Left lung (tissue), 14 donors: ENCODE measurements at places on chromosomes 3 and 15. TPM values are rescaled to one million over a fixed set of nuclear protein-coding genes. Genes with fewer than 3 reads are reported as not detected.

GRCh38 chr3:112925560-112925959 is 49.3 kb downstream of the CD200R1 start:
- no peak for DNase-seq

DNA sequence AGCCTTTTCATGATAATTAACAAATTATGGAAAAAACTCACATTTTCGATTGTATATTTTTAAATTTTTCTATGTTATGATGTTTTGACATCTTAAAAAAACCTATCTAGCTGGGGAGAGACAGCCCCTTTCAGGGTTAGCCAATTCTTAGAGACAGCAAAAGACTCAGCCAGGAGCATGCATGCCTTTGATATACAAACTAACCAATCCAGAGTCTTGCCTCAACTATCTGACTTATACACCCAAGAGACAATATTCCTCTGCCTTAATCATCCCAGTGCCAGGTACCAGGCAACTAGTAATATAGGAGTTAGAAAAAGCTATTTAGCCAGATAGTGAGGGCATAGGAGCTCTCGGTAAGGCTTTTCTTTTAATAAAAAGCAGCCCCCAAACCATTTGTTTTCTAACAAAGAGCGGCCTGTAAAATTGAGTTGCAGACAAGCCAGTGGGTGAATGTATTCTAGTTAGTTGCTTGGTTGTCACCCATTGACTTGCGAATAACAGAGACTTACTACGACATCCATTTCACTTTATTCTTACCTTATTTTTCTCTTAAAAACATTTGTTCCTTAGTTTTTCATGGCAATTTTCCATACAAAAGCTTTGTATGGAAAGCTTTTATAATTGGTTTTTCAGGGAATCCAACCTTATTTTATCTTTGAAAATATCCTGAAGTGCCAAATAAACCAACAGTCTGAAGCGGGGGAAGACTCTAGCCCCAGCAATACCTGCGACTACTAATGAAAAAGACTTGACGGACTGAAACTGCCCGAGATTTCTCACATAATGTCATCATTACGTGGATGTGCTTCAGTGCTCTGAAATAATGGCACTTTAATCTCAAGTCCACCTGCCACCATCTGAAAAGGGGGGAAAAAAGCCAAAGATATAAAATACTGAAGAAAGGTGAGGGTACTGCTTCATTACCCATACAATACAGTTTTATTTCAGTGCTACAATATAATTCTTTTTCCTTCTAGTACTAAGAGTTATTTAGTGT is 64.6 kb upstream of the ATP2C1 start:
- DNase-seq = no peak

DNA sequence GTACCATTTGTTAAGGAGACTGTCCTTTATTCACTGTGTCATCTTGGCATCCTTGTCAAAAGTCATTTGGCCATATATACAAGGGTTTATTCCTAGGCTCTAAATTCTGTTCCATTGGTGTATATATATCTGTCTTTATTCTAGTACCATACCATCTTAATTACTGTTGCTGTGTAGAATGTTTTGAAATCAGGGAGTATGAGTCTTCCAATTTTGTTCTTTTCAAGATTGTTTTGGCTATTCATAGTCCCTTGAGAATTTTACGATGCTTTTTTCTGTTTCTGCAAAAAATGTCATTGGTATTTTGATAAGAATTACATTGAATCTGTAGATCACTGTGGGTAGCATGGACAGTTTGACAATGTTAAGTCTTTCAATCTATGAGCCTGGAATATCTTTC is 28.7 kb downstream of the PFN2 start:
- DNase-seq = no peak

DNA sequence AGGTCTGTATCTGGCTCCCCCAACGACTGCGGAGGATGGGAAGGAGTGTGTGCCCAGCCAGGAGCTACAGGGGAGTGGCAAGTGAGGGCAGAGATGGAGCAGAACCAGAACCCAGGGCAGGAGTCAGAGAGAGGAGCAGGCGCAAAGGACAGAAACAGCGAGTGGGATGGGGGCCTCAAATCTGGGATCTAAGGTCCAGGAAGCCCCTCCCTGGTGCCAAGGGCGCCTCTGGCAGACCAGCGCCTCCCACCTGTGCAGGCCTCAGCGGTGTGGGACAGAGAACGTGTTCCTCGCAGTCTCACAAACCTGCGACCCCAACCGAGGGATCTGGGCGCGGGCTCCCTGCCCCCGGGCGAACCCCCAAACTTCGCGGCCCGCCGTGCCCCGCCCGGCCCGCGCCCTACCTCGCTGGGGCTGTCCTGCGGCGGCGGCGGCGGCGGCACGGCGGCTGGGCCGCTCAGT is 301 bp downstream of the PCBP4 start:
- DNase-seq = no peak

DNA sequence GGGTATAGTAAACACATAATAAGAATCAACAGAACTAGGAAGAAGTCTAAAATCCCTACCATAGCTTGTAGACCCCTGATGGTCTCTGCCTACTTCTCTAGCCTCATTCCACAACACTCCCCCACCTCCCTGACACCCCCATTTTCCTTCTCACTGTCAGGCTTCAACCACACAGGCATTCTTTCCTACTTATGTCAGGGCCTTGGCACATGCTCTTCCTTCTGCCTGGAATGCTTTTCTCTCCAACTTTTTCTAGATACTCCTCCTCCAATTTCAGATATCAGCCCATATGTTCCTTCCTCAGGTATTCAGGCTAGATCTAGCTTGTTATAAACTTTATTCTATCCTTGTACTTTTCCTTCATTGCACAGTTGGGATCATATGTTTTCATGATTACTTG is 106.0 kb upstream of the MRPL3 start:
- no peak for DNase-seq

- no peak for DNase-seq
Observed at GRCh38 chr3:30500666-30501399, 105.6 kb upstream of the TGFBR2 start.

DNA sequence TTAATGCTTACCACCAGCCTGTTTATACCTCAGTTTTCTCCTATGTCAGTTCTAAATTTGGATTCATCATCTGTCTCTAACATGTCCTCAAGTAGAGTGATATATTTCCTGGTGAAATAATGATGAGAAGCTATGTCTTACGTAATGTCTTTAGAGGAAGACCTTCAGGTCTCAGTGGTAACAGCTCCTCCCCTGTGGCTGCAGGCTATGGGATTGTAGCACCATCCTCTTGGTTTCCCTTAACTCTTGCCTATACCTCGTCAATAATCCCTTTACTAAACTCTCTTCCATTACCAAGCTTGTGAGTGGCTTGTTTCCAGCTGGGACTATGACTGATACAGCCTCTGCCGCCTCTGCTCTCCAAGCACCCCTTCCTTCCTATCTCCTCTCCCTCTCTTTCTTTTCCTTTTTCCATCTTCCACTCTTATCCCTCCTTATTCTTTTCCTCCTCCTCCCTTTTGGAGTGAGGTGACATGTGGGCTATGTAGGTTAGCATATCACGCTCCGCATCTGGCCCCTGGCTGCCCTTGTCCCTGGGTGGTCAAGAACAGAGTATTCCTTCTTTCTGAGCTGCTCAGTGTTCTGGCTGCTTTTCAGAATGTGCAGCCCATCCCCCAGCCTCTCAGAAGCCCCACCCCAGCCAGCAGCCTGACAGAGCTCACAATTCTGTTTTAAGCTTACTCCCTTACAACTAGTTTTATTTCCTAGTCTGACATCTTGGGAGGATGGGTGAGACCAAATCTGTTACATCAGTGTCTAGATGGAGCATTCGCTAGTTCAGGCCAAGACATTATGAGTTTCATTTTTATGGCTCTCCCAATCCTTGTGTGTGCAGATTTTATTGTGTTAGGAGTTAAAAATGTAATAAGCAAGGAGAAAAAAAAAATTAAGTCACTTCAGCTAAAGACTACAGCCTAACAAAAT is 75.0 kb upstream of the RNU6-1 start:
- peak; percentile 82 for DNase-seq

DNA sequence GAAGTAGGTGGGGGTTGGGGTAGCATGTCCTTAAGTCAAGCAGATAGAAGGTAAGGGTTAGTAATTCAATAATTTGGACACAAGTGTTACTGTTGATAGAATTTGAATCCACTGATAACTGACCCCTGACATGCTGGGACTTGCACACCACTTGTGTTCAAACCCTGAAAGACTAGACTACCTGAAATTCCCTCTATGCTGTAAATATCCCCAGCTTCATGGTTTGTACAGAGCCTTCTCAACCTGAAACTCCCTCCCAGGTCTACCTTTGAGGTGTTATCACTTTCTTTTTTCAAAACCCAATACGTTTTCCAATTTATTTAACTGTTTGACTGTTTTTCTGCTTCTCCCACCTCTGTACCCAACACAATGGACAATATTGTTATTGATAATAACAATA is 459.6 kb downstream of the NLGN1 start:
- no peak for DNase-seq

- DNase-seq = no peak
Observed at GRCh38 chr15:78598348-78598747, 22.4 kb downstream of the CHRNA3 start.

GRCh38 chr15:85112997-85113396 is 131.3 kb downstream of the PDE8A start:
- no peak for DNase-seq

GRCh38 chr3:78101384-78101783 is 1061.5 kb downstream of the ROBO2 start:
- no peak for DNase-seq

- DNase-seq = no peak
Observed at GRCh38 chr3:50003824-50004223, 63.9 kb downstream of the RBM6 start.

The GOLIM4 gene
- 74.4 TPM for polyA plus RNA-seq

The CIAO2A gene
- polyA plus RNA-seq = 57.4 TPM

The COL7A1 gene
- polyA plus RNA-seq = 9.6 TPM

The AP3B2 gene
- 2.0 TPM for polyA plus RNA-seq

The GOLGA6A gene
- 0.56 TPM for polyA plus RNA-seq

The ZNF80 gene
- polyA plus RNA-seq = not detected

The LRRIQ4 gene
- 0.17 TPM for polyA plus RNA-seq
